Renal cortex interstitium (tissue), 15 donors: ENCODE measurements at places on chromosomes 4 and X.

DNA sequence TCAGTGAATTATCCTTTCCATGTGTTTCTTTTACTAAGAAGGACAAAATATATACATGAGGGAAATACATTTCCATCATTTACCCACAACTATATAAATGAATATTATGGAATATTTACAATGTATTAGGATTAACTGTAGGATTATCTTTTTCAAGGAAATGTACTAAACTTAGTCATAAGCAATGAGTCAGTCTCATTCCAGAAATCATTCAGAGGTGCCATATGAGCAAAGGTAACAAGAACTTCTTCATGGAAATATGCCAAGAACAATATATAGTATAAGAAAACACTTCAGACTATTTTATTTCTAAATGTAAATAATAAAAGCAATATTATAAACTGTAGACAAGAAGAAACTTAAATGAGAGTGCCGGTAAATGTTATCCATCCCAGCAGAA lies 67.1 kb downstream of the USP38 start:
- DNase-seq = no peak

DNA sequence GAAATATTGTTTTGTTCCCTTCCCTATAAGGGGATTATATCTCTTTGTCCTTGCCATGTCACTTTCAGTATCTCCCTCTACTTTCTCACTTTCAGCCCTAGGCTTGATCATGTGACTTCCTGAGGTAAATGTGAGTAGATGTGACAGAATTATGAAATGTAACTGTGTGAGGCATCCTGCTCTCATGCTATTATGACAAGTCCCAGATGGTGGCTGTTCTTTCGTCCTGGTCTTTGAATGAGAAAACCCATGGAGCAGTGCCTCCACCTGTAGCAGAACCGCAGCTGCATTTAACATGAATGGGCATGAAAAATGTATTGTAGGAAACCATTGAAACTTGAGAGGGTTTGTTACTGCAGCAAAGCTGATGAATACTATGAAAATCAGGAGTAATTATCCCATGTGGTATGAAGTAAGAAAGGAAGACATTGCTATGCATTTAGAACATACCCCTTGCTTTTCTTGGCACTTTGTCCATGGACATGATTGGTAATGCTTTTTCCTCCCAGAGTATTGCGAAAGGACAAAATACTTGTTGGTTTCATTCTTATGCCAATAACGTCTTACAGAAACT lies 202.2 kb upstream of the GPRIN3 start:
- no peak for DNase-seq

GRCh38 chrX:7269589-7269988 lies 121.6 kb upstream of the PUDP start:
- no peak for DNase-seq

GRCh38 chr4:56859841-56860240 lies 38.3 kb upstream of the SPINK2 start:
- DNase-seq = no peak

DNA sequence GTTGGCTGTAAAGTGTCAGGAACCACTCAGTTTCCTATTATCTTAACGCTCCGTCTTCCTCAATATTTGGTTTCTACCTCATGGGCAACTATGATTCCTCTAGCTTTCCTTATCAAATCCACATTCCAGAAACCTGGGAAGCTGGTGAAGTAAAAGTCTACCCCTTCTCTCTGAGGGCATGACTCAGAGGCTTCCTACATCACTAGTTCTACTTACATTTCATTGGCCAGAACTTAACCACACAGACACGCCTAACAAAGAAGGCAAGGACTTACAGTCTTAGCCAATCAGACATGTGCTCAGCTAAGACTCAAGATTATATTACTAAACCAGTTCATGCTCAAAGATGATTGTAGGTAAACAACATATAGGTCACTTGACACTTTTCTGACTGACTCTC lies 30.4 kb downstream of the COX7B2 start:
- no peak for DNase-seq
